Stimulated activated memory B cell treated with anti-CD40 and anti-IgM and Interleukin-4, amounts not matched to agents 10 μg/mL and 1 μg/mL and 100 μg/mL, for 72 hours (primary cell): ENCODE measurements at places on chromosomes 6 and 20.

GRCh38 chr6:129996387-129996786 is 22.0 kb upstream of the L3MBTL3 start:
- no peak for ATAC-seq

- no peak for ATAC-seq
Observed at GRCh38 chr6:107600936-107601335, 111.0 kb downstream of the SOBP start.

DNA sequence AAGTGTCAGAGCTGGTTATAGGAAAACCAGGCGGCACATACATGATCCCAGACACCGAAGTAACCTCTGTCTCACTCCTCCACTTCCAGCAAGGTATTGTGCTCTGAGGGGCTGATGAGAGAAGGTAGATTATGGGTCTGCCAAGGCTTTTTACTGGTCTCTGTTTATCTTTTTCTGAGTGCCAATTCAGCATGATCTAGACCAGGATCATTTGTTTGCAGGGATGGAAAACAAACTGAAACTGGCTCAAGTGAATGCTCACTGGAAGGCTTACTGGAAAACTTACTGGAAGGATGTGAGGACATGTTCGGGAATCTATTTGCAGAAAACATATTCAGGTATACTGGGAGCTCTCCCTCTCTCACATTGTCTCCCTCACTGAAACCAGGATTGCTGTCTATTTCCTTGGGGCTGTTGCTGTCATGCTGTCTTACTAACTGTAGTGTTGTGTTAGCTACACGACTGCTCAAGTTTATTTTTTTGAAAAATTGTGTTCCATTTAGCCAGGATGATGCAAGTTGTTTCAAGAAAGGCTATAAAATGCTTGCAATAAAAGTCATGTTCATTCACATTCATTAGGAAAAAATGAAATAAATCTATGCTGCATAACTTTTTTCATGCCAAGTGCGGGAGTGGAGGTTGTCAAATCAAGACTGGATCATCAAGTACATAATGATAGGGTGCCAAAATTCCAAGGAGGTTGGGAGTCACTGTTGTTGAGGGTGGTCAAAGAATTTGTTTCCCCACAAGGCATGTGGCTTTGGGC is 37.0 kb downstream of the KLHL31 start:
- ATAC-seq = no peak

DNA sequence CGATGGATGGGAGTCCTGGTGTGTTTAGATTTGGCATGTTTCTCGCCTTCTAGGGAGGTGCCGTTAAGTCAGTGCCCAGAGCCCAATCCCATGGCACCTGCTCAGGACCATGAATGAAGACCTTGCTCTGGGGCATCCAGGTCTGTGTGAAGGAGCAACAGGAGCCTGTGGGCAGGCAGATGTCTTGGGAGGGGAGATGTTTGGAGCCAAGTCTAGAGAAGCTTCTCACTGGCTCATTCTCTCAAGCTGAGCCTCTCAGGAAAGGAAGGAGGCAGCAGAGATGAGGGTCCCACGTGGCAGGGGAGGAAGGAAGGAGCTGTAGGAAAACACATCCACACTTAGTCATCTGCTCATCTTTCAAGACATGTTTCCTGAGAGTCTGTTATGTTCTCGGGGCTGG is 9.5 kb upstream of the SIRPB1 start:
- no peak for ATAC-seq

GRCh38 chr6:39791850-39792539 is at the start of gene DAAM2:
TSS of gene DAAM2 (plus strand) at chr6:39792376. CDS start at chr6:39856303, 63,927 bp downstream.
- ATAC-seq = no peak

GRCh38 chr6:125747589-125748405 is 1.6 kb upstream of the HEY2 start:
- ATAC-seq = peak; percentile 9

DNA sequence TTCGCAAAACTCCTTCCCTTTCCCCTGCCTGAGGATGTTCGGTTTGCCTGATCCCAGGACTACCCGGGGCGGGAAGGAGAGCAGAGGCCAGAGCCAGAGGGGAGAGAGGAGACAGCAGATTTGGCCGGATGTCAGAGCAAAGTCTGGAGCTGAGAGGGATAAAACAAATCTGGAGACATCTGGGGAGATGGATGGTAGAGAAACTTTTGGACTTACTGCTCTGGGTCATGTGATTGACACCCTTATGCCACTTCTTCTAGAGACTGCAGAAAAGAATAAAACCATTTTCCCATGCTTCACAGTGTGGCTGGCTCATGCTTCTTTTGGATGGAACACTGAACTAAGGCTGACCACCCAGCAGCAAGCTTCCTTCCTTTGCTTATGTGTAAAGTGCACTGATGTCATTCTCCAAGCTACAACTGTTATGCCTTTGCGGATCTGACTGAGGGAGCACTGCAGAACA is 174.7 kb downstream of the FOXC1 start:
- ATAC-seq = no peak

GRCh38 chr6:84220809-84221409 is 6.5 kb downstream of the CEP162 start:
- no peak for ATAC-seq

GRCh38 chr6:170524172-170524502 is 29.0 kb downstream of the PSMB1 start:
- ATAC-seq = no peak

- no peak for ATAC-seq
Observed at GRCh38 chr6:51936531-51937290, 150.7 kb downstream of the PKHD1 start.

- no peak for ATAC-seq
Observed at GRCh38 chr6:49915035-49915434, 48.7 kb upstream of the CRISP1 start.

GRCh38 chr6:142796571-142796970 is 148.4 kb downstream of the HIVEP2 start:
- ATAC-seq = no peak

DNA sequence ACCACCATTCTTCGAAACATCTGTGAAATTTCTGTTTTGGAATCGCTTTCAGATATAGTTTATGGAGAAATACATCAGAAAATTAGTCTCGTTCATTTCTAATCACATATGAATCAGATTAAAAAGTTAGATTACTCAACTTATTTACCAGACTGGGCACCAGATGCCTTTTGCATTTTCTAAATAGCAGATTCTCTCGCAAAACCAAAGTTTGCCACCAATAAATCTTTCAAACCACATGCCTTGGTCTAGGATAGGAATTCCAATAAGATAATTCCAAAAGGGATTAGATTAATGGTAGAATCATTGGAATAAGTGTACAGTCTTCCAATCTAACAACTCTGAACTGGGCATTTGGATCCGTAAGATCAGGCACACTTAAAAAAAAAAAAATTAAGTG is 160.4 kb upstream of the TAB2 start:
- ATAC-seq = no peak

- ATAC-seq = no peak
Observed at GRCh38 chr6:16995511-16996250, 106.2 kb upstream of the STMND1 start.

DNA sequence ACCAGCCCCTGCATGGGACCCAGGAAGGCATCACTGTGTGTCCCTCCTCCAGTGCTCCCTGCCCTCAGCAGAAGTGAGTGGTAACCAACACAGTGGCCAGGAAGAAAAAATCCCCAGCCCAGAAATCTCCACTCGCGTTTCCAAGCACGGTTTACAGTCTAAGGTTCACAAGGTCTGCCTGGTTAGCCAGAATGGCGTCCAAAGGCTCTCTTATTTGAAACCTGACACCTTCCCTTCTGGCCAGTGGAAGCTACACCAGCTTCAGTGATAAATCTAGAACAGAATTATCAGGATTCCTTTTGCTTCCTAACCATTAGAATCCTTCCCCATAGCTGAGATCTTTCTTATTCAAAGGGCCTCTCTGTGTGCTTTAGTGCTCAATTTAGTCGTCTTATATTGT is 9.2 kb downstream of the LY86 start:
- ATAC-seq = no peak

DNA sequence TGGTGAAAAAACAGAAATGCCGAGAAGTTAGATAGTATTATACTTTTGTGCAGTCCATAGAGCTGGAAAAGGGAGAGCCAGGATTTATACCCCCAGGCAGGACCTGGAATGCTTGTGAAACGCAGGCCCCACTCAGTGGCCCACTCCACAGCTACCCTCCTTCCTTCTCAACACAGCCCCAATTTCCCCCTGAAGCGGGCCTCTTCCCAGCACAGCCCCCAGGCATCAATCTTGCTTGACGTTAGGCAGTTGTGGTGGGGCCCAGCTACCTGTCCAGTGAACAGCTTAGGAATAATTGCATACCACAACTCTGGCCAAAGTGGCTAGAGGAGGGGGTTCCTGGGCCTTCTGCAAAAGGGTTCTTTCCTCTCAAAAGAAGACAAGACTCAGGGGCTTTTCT is 61.3 kb downstream of the PPP1R3G start:
- ATAC-seq = no peak

DNA sequence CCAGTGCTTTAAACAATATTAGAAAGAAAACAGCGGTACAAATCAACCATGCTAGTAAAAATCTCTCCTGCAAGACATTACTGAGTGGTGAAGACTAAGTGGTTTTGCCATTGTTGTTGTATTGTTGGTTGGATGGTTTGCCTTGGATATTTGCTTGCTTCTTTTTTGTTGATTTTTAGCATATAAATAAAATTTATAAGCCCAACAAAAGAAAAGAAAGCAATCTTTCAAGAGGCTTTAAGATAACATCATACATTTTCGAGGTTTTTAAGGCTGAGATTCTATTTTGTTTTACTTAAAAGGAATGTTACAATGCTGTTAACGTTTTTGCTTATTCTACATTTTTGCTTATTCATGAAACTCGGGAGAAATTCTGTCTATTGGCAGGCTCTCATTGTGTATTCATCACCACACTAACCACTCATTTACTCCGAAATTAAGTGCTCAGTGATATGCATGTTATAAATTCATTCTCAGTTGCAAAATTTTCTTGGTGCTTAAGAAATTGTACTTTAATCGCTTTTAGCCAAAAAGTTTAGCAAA is 139.1 kb downstream of the LAMA2 start:
- ATAC-seq = no peak

DNA sequence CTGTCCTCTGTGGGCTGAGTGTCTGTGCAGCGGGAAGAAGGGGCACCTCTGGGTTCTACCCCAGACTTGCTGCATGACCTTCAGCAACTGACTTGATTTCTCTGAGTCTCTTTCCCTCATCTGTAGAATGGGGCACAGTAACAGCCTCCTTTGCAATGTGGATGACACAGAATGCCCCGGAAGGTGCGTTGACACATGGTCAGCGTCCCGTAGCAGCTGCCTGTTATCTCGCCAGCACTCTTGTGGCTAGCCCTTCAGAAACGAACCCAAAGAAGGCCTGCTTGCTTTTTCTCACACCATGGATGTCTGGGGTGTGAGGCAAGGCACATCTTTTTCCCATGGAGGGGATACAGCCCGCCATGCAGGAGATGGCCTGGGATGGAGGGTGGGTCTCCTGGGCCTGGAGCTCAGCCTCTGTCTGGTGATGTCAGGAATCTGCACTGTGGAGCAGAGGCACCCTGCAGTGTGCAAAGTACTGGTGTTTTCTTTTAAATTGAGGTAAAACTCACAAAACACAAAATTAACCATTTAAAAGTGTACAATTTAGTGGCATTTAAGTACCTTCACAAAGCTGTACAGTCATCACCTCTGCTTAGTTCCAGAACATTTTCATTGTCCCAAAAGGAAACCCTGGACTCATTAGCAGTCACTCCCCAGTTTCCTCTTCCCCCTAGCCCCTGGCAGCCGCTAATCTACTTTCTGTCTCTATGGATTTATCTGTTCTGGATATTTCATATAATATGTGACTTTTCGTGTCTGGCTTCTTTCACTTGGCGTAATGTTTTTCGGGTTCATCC is 59.8 kb upstream of the FAM83D start:
- ATAC-seq = no peak

GRCh38 chr20:20513720-20514119 is 145.8 kb downstream of the INSM1 start:
- no peak for ATAC-seq
